Naive thymus-derived CD8-positive, alpha-beta T cell (primary cell): ENCODE measurements at places on chromosomes 12 and 14. TPM values are rescaled to one million over a fixed set of nuclear protein-coding genes. Genes with fewer than 3 reads are reported as not detected.

DNA sequence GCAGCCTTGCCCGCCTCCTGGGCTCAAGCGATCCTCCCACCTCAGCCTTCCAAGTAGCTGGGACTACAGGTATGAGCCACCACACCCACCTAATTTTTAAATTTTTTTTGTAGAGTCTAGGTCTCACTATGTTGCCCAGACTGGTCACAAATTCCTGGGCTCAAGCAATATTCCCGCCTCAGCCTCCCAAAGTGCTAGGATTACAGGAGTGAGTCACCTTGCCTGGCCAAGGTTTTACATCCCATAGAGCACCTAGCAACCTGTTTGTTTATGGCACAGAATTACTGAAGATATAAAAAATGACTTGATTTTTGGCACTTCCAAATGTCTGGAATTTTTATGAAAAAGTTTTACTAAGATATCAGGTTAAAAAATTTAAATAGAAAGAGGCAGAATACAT is 16.5 kb downstream of the MYO1A start:
- DNase-seq, result no peak

Gene KITLG
- total RNA-seq, result 0.33 TPM

DNA sequence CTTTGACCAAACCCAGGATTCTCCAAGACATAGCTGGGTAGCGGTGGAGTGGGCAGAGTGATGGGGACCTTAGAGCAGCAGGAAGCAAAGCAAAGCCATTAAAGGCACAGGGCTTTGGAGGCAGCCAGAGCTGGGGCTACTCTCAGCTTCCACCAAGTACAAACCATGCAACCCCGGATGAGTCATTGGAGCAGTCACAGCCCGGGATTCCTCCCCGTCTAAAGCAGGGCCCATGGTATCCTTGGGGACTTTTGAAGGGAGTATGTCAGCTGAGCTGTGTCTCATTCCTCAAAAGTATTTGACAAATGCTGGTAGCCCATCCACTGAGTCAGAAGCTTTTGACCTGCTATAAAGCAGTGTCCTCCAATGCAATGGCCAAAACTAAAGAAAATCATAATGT is 9.7 kb upstream of the IFI27 start:
- no peak for DNase-seq

Gene NFE2
- not detected for total RNA-seq

DNA sequence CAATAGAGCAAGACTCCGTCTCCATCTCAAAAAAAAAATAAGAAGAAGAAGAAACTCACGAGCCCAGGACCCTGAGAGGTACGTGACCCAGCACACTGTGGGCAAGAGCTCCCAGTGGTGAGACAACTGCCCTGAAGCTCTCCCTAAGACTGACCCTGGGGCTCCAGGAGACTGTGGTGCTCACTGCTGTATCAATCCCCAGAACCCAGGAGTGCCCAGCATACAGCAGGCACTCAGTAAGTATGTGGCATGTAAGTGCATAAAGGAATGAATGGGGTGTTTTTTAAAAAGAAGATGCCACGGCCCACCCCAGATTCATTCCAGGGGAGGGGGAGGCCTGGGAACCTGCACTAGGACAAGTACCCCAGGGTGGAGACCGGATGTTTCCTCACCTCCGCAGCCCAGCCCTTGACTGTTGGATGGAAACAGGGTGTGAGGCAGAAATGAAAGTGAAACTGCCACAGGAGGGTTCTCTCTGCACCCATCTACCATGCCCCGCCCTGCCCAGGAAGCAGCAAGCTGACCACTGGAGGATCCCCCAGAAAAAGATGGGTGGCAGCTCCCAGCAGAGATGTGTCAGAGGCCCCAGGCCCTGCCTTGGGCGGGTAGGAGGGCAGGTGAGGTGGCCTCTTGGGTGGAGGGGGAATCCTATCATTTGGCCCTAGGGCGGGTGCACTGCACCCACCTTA is 12.2 kb downstream of the ITPK1 start:
- peak; percentile 62 for DNase-seq

GRCh38 chr12:100159391-100160104 is 16.9 kb upstream of the BLTP3B start:
- DNase-seq, result no peak

- no peak for DNase-seq
Measured at GRCh38 chr14:57897144-57897748, 31.4 kb upstream of the SLC35F4 start.

DNA sequence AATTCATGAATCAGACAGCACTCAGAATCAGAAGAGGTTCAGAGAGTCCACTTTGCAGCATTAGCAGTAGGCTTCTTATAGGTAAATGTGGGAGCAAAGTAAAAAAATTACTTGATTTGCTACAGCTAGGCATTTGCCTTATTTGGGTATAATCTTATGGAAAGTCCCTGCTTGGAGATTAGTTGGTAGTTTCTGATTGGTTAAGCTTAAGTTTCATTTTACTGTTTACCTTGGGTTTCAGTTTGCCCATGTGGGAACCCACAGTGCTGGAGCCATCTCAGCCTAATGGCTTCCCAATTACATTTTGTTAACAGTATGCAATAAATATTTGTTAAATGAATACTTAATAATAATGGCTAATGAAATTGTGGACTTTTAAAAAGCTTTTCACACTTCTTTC is 311.0 kb upstream of the FLRT2 start:
- DNase-seq, result no peak

Gene RPL10L
- not detected for total RNA-seq

GRCh38 chr12:117685110-117685926 is 283.5 kb downstream of the KSR2 start:
- DNase-seq, result no peak

DNA sequence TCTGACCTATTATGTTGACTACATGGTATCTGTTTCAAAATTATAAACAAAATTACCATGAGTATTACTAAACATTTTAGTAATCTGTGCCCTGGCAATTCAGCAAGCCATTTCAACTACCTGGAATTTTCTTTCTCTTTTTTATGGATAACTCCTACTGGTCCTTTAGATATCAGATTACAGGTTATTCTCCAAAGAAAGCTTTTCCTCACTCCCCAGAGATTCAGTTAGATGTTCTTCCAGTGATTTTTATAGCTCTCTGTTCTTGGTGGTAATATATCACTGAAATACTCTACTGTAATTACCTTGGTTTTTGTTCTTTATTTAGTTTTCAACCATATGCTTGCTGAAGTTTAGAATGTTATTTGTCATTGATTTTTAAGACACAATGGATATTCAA is 930.2 kb upstream of the FOXG1 start:
- no peak for DNase-seq

DNA sequence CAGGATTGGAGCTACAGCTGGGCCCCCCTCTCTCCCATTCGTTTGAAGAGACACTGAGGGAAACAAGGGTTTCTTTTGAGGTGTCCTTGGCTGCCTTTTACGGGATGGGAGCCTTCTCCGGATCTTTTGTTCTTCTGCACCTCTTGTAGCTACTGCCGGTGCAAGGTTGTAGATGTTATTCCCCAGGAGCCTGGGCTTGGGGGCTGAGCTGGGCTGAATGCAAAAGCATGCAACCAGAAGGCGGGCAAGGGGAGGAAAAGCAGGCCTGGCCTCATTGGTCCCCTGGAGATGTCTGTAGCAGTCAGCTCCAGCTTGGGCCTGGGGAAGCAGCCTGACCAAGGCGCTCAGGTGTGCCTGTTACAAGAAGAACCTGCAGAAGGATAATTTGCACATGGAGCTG is 110.3 kb downstream of the GCH1 start:
- DNase-seq, result no peak

Gene SRRM4
- total RNA-seq, result not detected

GRCh38 chr12:123986374-123986965 is 13.5 kb downstream of the ZNF664 start:
- DNase-seq, result no peak

GRCh38 chr12:7712841-7713442 is 1.7 kb downstream of the DPPA3 start:
- DNase-seq, result no peak

- DNase-seq, result no peak
Measured at GRCh38 chr12:130708648-130709047, 7.5 kb downstream of the RIMBP2 start.
